ENCODE measurements at places on chromosomes 3 and 15.
A peak's percentile ranks its signal among the peaks of the same experiment; 100 is the strongest.

- no peak for DNase-seq
These were observed 377.1 kb upstream of the GOLIM4 start for GRCh38 chr3:168472783-168473182.

GRCh38 chr15:39770748-39771689 is 11.6 kb downstream of the FSIP1 start:
- no peak for DNase-seq

DNA sequence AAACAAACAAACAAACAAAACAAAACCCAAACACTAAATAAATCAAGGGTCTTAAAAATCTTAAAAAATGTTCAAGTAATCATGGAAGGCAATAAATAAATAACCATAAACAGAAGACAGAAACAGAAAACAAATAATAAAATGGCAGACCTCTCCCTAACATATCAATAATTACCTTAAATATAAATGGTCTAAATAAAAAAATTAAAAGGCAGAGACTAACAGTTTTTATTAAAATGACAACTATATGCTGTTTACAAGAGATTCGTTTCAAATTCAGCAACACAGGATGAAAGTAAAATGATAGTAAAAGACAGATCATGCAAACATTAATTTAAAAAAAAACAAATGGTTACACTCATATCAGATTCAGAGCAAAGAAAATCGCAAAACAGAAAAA is 91.1 kb downstream of the UBE3A start:
- DNase-seq, result no peak

DNA sequence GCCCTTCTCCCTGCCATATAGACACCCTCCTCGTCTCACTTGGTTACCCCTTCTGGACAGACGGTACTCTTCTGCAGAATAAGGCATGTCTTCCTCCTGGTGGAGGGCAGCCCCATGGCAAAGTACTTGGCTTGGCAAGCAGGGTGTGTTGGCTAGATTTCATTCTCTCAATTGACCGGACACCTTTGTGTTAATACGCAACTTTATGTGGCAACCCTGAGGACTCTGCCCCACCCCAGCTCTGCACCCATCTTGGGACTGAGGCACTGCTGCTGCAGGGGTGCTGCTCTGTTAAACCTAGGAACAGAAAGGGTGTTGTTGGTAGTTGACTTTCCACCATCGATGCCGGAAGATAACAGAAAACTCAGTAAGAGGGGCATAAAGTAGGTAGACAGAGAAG is 55.2 kb downstream of the PTPRG start:
- DNase-seq, result no peak

DNA sequence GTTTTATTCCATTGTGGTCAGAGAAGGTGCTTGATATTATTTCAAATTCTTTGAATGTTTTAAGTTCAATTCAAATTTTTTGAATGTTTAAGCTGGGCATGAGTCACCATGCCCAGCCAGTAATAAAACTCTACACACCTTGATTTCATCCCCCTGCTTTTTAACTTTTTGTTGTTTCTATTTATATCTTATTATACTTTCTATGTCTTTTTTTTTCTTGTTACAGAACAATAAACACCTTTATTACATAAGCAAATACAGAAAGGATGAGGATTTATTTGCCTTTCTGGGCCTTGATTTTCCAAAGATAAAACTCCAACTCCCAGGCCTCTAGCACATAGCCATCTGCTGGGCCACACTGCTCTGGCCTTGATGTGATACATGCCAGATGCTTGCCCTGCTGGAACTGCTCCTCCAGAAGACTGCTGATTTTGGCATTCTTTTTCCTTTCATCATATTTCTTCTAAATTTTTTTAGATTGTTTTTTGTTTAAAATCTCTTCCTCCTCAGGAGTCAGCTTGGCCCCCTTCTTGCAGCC is 14.0 kb downstream of the DNAH12 start:
- DNase-seq, result no peak

- DNase-seq, result no peak
These were observed 12.4 kb upstream of the ZNF770 start for GRCh38 chr15:35000511-35000910.

DNA sequence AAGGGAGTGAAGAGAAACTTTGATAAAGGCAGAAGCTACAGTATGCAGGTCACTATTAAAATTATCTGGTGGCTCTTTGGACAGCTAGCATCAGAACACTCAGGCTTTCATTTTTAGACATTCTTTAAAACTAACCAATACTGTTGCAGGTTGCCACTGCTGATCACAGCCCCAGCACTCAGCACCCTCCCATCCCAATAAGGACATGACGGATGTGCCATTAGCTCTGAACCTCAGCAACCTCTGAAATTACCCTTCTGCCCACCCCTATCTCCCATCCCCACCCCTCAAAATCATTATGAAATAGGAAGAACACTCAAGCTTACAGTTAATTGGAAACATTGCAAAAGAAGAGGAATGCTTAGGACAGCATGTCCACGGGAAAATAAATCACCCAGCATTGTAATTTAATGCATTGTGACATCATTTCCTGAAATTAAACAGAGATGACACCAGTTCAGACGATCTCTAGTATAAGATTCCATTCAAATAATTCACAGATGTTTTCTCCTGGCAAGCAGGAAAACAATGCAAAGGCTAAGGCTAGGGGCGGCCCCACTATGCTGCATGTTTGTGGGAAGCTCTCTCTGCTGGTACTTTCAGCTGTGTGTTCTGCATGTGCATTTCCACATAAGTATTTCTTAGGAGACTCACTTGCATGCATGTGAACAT is 71.6 kb downstream of the MEIS2 start:
- DNase-seq, result no peak

DNA sequence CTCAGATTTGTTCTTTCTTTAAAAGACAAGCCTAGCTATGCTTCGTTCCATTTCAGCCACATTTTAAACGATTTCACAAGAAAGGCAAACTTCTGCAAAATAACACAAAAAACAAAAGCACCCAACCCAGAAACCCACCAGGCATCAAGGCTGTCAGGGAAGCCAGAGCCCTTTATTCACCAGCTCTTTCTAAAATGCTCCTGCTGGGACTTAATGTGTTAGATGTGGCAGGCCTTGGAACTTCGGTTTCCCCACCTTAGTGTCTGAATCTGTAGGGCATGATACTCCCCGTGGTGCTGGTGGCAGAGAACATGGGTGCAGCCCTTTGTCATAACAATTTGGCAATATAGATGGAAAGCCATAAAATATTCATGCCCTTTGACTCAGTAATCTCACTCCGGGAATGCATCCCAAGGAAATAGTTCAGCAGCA is 56.8 kb upstream of the LCTL start:
- DNase-seq, result no peak

- DNase-seq, result peak; percentile 32
These were observed 102.6 kb downstream of the ITPR1 start for GRCh38 chr3:4595710-4596113.

- no peak for DNase-seq
These were observed 282.5 kb upstream of the TRIM42 start for GRCh38 chr3:140395134-140396075.

DNA sequence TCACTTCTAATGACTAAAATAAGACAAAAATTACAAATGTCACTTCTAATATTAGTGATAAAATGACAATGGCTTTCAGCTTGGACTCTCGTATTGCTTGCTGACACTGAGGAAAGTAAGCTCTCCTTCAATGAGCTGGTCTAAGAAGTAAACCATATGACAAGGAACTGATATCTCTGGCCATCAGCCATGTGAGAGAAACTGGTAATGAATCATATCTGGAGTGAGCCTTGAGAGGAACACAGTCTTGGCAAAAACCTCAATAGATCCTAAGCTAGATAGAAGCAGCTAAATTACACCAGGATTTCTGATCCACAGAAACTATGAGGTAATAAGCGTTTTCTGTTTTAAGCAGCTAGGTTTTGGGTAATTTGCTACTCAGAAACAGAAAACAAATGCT is 1575.1 kb downstream of the OTOL1 start:
- no peak for DNase-seq

DNA sequence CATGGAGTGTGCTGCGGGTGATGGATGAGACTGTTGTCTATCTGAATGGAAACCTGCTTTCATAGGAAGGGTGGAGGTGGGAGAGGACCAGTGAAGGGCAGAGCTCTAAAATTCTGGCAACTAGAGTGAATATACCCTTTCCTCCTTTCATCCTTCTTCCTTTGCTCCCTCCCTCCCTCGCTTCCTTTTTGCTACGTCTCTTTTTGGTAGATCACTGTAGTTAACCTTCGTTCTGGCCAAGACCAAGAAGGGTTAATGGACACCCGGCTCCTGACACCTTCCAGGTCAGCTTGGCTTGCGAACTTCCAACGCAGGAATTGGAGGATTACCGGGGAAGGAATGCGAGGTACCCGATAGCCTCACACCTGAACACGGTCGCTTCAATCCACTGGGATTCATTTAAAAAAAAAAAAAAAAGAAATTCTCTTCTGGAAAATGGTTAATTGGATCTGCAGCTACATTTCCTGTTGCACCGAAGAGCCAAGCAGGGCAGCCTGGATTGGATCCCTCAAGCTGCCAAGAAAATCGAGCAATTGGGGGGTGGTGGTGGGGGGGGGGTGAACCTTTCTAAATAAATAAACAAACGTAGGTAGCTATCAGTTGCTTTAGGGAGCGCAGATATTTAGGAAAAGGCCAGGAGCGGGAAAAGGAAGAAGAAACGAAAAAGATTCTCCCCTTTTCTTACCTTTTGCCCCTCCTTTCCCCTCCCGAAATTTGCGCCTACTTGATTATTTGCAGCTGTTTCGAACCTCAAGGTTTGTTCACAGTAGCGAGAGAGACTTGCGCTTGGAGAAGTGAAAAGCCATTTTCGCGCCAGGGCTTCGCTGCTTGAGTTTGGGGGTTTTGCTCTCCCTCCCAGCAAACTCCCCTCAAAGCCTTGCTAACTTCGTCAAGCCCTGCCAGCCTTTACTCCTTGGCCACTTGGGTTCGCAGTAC is 9.5 kb upstream of the NR2F2 start:
- DNase-seq, result no peak

Measured in HEK293T (cell line).